CD4-positive, alpha-beta T cell (primary cell): ENCODE measurements at places on chromosomes 6 and 20. TPM values are rescaled to one million over a fixed set of nuclear protein-coding genes. Genes with fewer than 3 reads are reported as not detected.

GRCh38 chr20:57076152-57076652 is 190.2 kb downstream of the BMP7 start:
- no peak overlapping the region for H3K4me3 ChIP-seq
- H3K27ac ChIP-seq = no peak overlapping the region
- H3K27me3 ChIP-seq = peaks cover 6% of the 10 kb centered on the region
- H3K4me1 ChIP-seq = no peaks in the 10 kb centered on the region
- DNase-seq = no peak

DNA sequence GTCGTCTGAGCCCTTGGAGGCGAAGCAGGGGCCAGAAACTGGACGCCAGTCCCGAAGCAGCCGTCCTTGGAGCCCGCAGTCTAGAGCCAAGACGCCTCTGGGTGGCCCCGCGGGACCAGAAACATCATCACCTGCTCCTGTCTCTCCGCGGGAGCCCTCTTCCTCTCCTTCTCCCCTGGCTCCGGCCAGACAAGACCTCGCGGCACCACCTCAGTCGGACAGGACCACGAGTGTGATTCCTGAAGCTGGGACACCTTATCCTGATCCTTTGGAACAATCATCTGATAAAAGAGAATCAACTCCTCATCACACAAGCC is 416 bp downstream of the RSPH4A start:
- DNase-seq = no peak
- H3K27me3 ChIP-seq = no peaks in the 10 kb centered on the region
- H3K36me3 ChIP-seq = no peaks in the 10 kb centered on the region
- peak overlapping the region; percentile 62 for H3K4me3 ChIP-seq
- peaks cover 13% of the 10 kb centered on the region for H3K4me1 ChIP-seq
- H3K27ac ChIP-seq = no peak overlapping the region

DNA sequence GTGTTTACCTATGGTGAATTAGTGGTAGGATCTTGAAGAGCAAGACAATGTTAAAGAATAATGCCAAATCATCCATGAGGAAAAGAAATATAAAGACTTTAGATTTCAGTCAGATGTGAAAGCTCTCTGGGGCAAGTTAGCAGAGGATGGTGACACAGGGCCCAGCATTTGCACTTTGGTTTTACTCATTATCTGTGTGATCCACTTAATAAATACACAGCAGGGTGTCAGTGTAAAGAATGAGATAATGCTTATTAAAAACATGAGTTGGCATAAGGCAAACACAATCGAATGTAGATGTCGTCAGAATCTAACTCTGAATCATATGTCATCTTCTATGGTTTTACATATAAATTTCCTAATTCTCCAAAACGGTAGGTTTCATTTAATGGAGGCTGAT is 130.4 kb upstream of the PREP start:
- no peak overlapping the region for H3K27ac ChIP-seq
- H3K36me3 ChIP-seq = no peaks in the 10 kb centered on the region
- no peak overlapping the region for H3K4me3 ChIP-seq
- H3K4me1 ChIP-seq = no peaks in the 10 kb centered on the region

DNA sequence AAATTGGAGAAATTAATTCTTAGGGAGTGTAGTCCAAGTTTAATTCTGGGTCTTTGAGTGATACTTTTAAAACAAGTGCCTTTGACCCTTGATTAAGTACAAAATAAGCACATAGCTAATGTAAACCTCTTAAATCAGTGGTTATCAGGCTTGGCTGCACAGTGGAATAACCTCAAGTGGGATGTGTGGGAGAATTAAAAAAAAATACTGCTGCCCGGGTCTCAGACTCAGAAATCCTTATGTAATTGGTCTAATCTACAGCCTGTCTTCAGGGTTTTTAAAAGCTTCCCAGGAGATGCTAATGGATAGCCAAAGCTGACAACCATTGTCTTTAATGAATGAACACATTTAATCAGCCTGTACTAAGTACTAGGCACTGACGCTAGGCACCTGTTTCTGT is 28.5 kb upstream of the TMEM14A start:
- H3K4me1 ChIP-seq = no peaks in the 10 kb centered on the region
- no peaks in the 10 kb centered on the region for H3K36me3 ChIP-seq
- H3K27me3 ChIP-seq = peaks cover 4% of the 10 kb centered on the region

DNA sequence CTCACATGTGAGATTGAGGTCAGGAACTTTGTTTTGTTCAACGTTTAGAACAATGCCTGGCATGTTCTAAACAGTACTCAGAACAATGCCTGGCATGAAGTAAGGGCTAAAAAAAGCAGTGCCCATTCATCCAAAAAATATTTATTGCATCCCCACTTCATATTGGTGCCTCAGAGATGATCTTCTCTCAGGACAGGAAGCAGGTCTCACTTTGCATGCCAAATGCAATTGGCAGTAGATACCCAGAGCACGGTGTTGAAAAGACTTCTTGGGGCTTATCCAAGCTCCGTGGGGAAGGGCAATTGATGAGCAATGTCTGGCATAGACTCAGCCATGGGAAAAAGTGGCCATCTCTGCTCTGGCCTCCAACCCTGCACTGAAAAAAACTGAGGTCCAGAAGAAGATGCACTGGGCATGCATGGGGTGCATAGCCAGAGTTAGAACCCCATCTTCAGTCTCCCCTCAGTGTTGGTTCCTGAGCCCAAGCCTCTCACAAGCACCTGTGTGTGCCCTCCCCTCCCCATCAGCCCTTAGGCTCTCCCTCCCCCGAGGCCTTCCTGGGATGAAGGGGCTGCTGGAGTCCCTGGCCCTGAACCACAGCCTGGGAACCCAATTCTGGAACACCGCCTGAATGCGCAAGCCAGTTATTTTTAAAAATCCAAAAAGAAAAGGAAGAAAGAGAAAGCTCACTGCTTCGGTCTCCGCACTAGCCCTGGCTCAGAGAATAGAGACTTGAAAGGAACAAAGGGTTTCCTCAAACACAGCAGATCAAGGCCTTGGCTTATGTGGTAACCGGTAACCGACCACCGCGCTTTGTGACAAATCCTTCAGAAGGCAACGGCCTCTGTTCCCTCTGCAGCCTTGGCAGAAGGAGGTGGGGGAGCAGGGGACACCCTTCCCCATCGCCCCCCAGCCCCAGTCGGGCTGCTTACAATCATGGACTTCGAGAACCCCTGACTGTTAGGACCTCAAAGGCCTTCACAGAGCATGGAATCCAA is 78.5 kb upstream of the SIRPA start:
- DNase-seq = no peak
- peaks cover 30% of the 10 kb centered on the region for H3K27me3 ChIP-seq
- H3K27ac ChIP-seq = no peak overlapping the region
- H3K36me3 ChIP-seq = no peaks in the 10 kb centered on the region
- no peak overlapping the region for H3K4me3 ChIP-seq
- H3K4me1 ChIP-seq = peaks cover 16% of the 10 kb centered on the region

- DNase-seq = no peak
- no peaks in the 10 kb centered on the region for H3K36me3 ChIP-seq
- H3K27me3 ChIP-seq = no peaks in the 10 kb centered on the region
These were observed 12.9 kb downstream of the MDGA1 start for GRCh38 chr6:37684801-37685200.

- no peak overlapping the region for H3K4me3 ChIP-seq
- H3K27me3 ChIP-seq = no peaks in the 10 kb centered on the region
- peak overlapping the region; percentile 97 for H3K27ac ChIP-seq
- no peak for DNase-seq
These were observed 15.1 kb downstream of the HIVEP2 start for GRCh38 chr6:142929751-142930358.

GRCh38 chr6:43627008-43627825 is 1.8 kb downstream of the GTPBP2 start:
- no peak for DNase-seq
- H3K27ac ChIP-seq = no peak overlapping the region
- H3K4me1 ChIP-seq = peaks cover 40% of the 10 kb centered on the region
- no peaks in the 10 kb centered on the region for H3K27me3 ChIP-seq

- no peaks in the 10 kb centered on the region for H3K36me3 ChIP-seq
- H3K4me3 ChIP-seq = no peak overlapping the region
- no peak for DNase-seq
- no peaks in the 10 kb centered on the region for H3K27me3 ChIP-seq
- no peak overlapping the region for H3K27ac ChIP-seq
- H3K4me1 ChIP-seq = peaks cover 4% of the 10 kb centered on the region
These were observed 29.6 kb upstream of the LGSN start for GRCh38 chr6:63349401-63349800.

- H3K27me3 ChIP-seq = peaks cover 5% of the 10 kb centered on the region
- peaks cover 30% of the 10 kb centered on the region for H3K4me1 ChIP-seq
These were observed 14.1 kb upstream of the TCFL5 start for GRCh38 chr20:62875419-62876361.

DNA sequence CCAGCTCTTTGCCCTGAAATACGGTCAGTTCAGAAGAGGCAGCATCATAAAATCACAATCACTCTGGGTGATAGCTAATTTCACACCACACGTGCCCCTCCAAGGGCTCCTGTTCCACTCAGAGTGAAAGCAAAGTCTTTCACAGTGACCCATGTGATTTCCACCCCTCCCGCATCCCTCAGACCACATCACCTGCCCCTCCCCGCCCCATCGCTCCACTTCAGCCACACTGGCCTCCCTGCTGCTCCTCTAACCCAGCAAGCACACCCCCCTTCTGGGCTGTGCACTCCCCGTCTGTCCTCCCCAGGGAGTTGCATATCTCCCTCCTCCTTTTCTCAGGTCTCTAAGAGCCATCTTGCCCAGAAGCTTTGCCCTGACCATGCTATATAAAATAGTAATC is 74.5 kb downstream of the PSMG4 start:
- no peak for DNase-seq
- H3K4me3 ChIP-seq = no peak overlapping the region
- no peaks in the 10 kb centered on the region for H3K36me3 ChIP-seq
- H3K27ac ChIP-seq = no peak overlapping the region
- no peaks in the 10 kb centered on the region for H3K27me3 ChIP-seq
- no peaks in the 10 kb centered on the region for H3K4me1 ChIP-seq

- no peak overlapping the region for H3K4me3 ChIP-seq
- no peaks in the 10 kb centered on the region for H3K36me3 ChIP-seq
- H3K27me3 ChIP-seq = no peaks in the 10 kb centered on the region
- no peak overlapping the region for H3K27ac ChIP-seq
These were observed 222.6 kb upstream of the MARCKS start for GRCh38 chr6:113634352-113635163.

GRCh38 chr6:167538746-167539145 is 213.9 kb downstream of the TTLL2 start:
- DNase-seq = no peak
- H3K27ac ChIP-seq = no peak overlapping the region
- H3K4me1 ChIP-seq = no peaks in the 10 kb centered on the region
- no peak overlapping the region for H3K4me3 ChIP-seq
- no peaks in the 10 kb centered on the region for H3K36me3 ChIP-seq
- H3K27me3 ChIP-seq = no peaks in the 10 kb centered on the region

- no peak overlapping the region for H3K4me3 ChIP-seq
- H3K36me3 ChIP-seq = no peaks in the 10 kb centered on the region
- H3K27me3 ChIP-seq = no peaks in the 10 kb centered on the region
- no peak overlapping the region for H3K27ac ChIP-seq
- no peak for DNase-seq
These were observed 183.6 kb downstream of the CLIC5 start for GRCh38 chr6:45832063-45832462.

GRCh38 chr20:688809-689212 is 13.2 kb upstream of the SCRT2 start:
- H3K4me1 ChIP-seq = no peaks in the 10 kb centered on the region
- no peak overlapping the region for H3K27ac ChIP-seq
- no peak overlapping the region for H3K4me3 ChIP-seq

GRCh38 chr20:50582591-50583234 is 72.5 kb downstream of the PTPN1 start:
- no peaks in the 10 kb centered on the region for H3K4me1 ChIP-seq
- no peak overlapping the region for H3K4me3 ChIP-seq
- no peaks in the 10 kb centered on the region for H3K27me3 ChIP-seq
- H3K36me3 ChIP-seq = peaks cover 94% of the 10 kb centered on the region
- DNase-seq = no peak
- no peak overlapping the region for H3K27ac ChIP-seq

GRCh38 chr20:38764567-38765318 is 16.5 kb downstream of the ACTR5 start:
- no peak overlapping the region for H3K27ac ChIP-seq
- no peak for DNase-seq

- no peak for DNase-seq
- no peak overlapping the region for H3K27ac ChIP-seq
- no peaks in the 10 kb centered on the region for H3K36me3 ChIP-seq
These were observed 596.8 kb downstream of the TFAP2B start for GRCh38 chr6:51415501-51415900.

- no peak for DNase-seq
- H3K4me1 ChIP-seq = peaks cover 8% of the 10 kb centered on the region
- H3K36me3 ChIP-seq = no peaks in the 10 kb centered on the region
- no peaks in the 10 kb centered on the region for H3K27me3 ChIP-seq
- H3K4me3 ChIP-seq = no peak overlapping the region
- no peak overlapping the region for H3K27ac ChIP-seq
These were observed 11.6 kb upstream of the CALHM6 start for GRCh38 chr6:116449565-116449964.

CDYL gene
- total RNA-seq = 23.8 TPM

PDYN gene
- not detected for total RNA-seq

EYS gene
- total RNA-seq = not detected

ENPP4 gene
- total RNA-seq = 4.3 TPM

CALHM4 gene
- total RNA-seq = not detected
